GM23248 (cell line): ENCODE measurements at places on chromosomes 5 and 9.

- peak; percentile 71 for DNase-seq
Observed at GRCh38 chr5:62477801-62478200, 65.2 kb downstream of the IPO11 start.

GRCh38 chr9:96232539-96233241, 69.3 kb downstream of the HSD17B3 start:
- peak; percentile 66 for DNase-seq

GRCh38 chr9:121863955-121864354, 212.5 kb downstream of the DAB2IP start:
- DNase-seq, result peak; percentile 57

- DNase-seq, result peak; percentile 98
Observed at GRCh38 chr9:133135146-133135745, 14.2 kb upstream of the RALGDS start.

- DNase-seq, result no peak
Observed at GRCh38 chr5:80713631-80714030, 58.8 kb upstream of the DHFR start.

DNA sequence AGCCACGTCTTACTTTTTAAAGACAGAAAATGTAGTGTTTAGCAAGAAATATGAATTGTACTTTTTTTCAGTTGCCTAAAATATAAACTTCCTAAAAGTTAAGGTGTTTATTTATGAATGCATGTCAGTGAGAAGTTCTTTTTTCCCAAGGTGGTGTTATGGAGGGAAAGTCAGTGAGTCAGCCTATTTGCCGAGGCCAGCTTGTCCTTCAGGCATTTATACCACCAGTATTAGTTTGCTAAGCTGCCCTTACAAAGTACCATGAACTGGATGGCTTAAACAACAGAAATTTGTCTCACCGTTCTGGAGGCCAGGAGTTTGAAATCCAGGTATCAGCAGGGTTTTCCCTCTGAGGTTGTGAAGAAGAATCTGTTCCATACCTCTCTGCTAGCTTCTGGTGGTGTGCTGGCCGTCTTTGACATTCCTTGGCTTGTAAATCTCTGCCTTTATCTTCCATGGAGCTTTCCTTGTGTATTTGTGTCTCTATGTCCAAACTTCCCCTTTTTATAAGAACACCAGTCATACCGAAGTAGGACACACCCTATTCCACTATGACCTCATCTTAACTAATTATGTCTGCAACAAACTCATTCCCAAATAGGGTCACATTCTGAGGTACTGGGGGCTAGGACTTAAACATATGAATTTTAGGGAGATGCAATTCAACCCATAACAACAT, 38.4 kb downstream of the PRKACG start:
- no peak for DNase-seq

DNA sequence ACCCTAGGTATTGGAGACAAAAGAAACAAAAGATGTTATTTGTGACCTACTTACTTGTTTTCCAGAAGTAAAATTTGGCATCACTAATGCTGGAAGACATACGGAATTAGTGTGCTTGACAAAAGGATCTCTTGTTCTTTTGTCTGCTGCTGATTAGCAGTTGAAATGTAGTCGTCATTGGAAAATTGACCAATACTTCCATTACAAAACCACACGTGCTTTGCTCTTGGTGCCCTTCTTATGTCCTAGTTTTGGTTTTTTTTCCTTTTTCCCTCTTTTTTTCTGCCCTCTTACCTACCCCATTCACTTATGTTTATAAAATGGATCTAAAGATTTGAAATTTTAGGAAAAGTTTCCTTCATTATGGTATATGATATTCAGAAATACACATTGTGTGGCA, 197.4 kb downstream of the FER start:
- DNase-seq, result no peak

DNA sequence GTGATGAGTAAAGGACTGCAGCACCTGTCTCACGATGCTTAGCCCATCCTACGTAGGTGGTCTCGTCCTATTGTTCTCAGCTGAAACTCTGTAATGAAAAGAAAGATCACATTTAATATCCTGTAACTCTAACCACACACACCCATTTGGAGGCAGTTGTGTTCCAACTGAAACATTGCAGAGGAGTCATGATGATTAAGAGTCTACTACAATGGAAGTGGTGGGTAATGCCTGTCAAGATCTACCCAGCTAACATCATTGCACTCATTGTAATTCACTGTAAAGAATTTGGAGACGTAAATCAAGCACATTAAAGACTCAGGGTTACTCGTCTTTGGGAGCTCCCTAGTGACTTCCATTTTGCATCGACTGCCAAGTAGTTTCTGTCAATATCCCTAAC, 106.0 kb upstream of the PTPN3 start:
- DNase-seq, result peak; percentile 18

DNA sequence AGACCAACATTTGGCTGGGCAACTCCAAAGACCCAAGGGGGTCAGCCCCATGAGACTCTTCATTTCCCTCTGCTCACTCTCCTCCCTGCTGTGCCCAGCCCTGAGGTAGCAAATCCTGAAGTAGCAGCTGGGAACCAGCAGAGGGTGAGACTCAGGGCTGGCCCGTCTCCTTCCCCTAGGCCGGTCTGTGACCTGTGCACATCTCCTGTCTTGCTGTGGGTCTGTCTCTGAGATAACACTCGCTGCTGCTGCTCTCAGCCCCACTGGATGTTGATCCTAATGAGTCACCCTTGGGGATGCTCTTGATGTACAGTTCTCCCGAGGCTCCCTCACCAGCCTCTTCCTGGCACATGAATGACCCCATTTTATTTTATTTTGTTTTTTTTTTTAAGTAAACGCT, 7.3 kb upstream of the OR2V1 start:
- DNase-seq, result peak; percentile 22

DNA sequence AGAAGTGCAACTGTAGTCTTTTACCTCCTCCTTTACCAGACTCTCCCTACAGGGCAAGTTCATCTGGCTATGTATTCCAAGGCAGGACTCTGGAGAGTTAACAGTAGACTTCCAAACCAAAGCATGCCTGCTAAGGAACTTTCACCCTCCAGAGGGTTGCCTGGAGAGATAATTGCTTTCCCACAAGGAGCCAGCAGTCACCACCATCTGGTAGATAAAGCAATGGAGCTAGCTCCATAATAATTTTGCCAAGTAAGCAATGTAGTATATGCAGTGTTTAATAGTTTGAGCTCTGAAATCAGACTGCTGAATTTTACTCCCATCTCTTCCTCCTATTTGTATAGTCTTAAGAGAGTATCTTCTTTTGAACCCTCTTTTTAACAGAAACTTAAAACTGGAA, 566.8 kb upstream of the PTGER4 start:
- DNase-seq, result no peak

GRCh38 chr9:119092125-119092524, 277.1 kb downstream of the BRINP1 start:
- DNase-seq, result peak; percentile 21

DNA sequence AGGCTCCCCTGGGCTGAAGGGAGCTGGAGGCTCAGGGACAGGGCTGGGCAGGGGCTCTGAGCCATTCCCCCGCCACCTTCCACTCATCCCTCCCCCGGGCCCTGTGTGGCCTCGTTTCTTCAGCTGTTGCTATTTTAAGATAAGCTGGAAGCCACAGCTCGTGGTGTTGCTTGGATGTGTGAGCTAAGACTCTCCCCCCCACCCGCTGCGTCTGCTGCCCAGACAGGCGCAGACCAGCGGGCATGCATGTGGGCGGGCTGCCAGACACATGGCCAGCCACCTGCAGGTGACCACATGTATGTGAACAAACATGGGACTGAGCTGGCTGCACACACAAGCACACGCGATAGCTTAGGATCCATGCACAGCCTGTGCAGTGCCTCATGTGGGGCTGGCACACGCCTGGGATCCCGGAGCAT, 8.7 kb downstream of the SNCB start:
- no peak for DNase-seq

DNA sequence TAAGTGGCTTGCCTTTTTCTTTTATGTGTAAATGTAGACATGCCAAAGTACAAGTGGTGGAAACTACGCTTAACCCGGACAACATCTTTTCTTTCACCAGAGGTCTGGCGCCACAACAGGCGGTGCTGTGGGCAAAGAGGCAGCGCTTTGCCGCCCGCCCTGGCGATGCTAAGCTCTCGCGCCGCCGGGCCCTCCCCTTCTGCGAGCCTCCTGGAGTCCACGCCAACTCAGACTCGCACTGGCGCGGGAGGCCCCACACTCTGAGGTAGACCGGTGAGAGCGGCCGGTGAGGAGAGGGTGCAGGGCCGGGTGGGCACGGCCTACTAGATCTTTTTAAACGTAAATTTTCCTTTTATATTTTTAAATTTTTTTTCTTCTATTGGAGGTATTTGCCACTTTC, 2253.1 kb upstream of the C9orf72 start:
- DNase-seq, result no peak

- no peak for DNase-seq
Observed at GRCh38 chr5:136108180-136108611, 24.4 kb upstream of the SMAD5 start.

DNA sequence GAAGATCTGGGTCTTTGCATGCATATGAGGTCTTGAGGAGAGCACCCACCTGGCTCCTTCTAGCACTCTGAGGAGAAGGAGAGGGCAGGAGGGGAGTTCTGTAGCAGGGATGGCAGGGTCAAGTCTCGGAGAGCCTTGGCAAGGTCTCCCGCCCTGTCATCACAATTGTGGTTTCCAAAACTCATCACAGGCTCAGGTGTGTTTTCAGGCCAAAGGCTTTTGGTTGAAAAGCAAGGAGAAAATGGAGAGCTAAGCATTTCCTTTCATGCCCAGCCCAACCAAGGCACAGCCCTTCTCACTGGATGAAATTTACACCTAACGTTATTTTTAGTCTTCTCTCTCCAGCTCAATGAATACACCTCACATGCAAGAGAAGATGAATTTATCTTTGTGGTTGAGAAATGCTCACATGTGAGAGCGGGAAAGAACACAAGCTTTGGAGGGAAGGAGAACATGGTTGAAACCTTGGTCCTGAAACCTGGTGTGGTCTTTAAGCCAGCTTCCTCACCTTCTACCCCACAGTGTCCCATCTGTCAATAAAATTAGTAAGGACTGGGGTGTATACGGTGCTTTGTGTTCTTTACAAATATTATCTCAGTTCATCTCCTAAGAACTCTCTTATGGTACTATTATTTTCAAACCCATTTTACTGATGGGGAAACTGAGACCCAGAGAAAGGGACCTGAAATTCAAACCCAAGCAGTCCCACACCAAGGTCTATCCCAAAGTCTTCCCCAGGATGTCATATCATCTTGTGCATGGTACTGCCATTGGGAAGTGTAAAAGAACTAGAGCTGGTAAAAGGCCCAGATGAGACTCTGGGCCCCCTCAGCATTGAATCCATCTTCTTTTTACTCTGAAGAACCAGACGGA, 47.8 kb upstream of the CPEB4 start:
- DNase-seq, result no peak

GRCh38 chr5:2871282-2871681, 119.8 kb upstream of the IRX2 start:
- no peak for DNase-seq

- peak; percentile 53 for DNase-seq
Observed at GRCh38 chr5:980966-981365, 27.6 kb upstream of the NKD2 start.

DNA sequence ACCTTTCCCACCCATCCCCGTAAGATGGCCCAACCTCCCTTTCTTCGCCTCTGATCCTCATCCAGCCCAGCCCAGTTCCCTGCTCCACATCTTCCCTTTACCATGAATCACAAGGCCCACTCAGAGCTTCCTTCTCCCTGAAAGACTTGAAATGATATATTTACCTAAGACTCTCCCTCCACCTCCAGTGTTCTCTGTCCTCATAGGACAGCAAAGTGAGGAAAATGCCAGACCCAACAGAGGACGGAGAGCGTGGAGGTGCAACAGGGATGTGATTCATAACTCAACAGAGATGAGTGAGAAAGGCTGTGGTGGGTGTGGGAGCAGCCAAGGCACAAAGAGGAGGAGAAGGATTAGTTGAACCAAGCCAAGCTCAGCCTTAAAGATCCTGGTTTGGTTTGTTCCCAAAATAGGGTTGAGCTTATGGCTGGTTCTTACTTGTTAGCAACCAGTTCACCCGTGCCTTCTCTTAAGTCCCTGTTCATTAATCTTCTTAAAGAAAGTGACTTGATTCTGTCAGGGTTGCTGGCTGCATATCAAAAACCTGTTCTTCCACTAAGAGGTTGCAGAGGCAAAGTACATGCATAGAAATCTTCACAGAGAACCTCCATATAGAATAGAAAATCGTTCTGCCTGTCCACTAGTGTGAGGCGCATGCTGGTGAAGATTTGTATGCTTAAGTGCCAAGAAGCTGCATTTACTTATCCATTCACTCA, 183.2 kb downstream of the ACTL7B start:
- DNase-seq, result peak; percentile 70

DNA sequence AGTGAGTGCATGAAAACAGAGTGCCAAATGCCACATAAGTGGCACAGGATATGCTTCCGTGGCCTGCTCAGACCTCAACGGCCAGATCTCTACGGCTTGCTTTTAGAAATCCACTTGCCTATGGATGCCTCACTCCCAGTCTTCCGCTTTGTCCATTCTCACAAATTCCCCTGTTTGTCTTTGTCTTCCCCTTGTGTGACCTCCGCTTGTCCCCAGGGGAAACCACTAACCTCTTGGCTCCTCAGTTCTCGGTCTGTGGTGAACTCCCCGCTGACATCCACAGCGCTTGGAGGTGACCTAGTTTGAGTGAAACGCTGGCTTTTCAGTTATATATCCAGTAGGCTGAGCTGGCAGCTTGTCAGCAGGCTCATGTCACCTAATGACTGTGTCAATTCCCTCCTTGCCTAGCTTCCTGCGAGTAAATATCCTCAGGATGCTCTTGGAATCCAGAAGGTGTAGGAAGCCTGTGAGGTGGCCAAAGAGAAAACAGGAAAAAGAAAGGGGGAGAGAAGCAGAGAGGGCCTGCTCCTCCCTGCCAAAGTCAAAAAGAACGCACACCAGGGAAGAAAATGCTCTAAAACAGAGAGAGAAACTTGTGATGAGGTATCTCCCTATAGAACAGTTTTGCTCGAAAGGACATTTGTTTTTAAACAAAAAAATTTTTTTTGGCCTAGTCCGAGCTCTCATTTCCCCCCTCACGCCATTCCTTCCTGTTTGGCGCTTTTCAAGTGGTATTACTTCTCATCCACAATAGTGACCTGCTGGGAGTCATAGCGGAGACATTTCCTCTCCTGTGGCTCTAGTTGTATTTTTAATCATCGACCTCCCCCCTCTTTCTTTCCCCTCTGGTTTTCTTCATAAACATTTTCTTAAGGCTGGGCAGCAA, 101.6 kb upstream of the SPRY4 start:
- DNase-seq, result peak; percentile 38
